ENCODE measurements at places on chromosomes 2 and 18. TPM values are rescaled to one million over a fixed set of nuclear protein-coding genes. Genes with fewer than 3 reads are reported as not detected.

DNA sequence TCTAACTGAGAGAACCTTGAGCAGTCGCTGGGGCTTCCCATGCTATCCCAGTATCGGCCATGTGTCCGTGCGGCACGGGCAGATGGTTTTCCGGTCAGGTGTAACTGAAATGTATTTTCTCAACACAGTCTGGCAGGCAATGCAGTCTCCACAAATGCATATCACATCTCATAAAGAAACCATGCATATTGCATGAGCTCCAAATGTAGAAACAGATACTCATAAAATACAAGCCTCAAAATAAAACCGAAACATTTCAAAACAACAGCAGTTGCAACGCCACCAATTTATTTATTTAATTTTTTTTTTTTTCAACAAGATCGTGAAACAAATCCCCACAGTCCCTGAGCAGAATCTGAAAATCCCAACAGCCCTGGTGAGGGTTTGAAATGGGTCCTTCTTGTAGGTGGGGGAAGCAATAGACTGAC lies 299.4 kb downstream of the LPIN1 start:
- peaks cover 18% of the 10 kb centered on the region for H3K4me1 ChIP-seq
- no peaks in the 10 kb centered on the region for H3K36me3 ChIP-seq
- no peak for DNase-seq
- H3K4me3 ChIP-seq: no peak overlapping the region

GRCh38 chr2:55063226-55063625 lies 13.0 kb upstream of the RTN4 start:
- no peak overlapping the region for H3K4me3 ChIP-seq
- no peaks in the 10 kb centered on the region for H3K36me3 ChIP-seq
- H3K27ac ChIP-seq: no peak overlapping the region
- no peaks in the 10 kb centered on the region for H3K4me1 ChIP-seq
- no peaks in the 10 kb centered on the region for H3K27me3 ChIP-seq

- no peaks in the 10 kb centered on the region for H3K27me3 ChIP-seq
- H3K36me3 ChIP-seq: no peaks in the 10 kb centered on the region
- H3K4me1 ChIP-seq: no peaks in the 10 kb centered on the region
- DNase-seq: no peak
- no peak overlapping the region for H3K4me3 ChIP-seq
- no peak overlapping the region for H3K27ac ChIP-seq
Measured at GRCh38 chr2:8067784-8068336, 614.0 kb upstream of the ID2 start.

GRCh38 chr18:12296457-12296856 lies 11.6 kb upstream of the TUBB6 start:
- no peak overlapping the region for H3K4me3 ChIP-seq
- H3K4me1 ChIP-seq: peaks cover 15% of the 10 kb centered on the region
- no peaks in the 10 kb centered on the region for H3K27me3 ChIP-seq
- peak overlapping the region; percentile 79 for H3K27ac ChIP-seq

GRCh38 chr2:118264232-118264990 lies 176.1 kb downstream of the INSIG2 start:
- H3K27me3 ChIP-seq: no peaks in the 10 kb centered on the region
- H3K4me3 ChIP-seq: no peak overlapping the region
- H3K27ac ChIP-seq: no peak overlapping the region
- DNase-seq: no peak

DNA sequence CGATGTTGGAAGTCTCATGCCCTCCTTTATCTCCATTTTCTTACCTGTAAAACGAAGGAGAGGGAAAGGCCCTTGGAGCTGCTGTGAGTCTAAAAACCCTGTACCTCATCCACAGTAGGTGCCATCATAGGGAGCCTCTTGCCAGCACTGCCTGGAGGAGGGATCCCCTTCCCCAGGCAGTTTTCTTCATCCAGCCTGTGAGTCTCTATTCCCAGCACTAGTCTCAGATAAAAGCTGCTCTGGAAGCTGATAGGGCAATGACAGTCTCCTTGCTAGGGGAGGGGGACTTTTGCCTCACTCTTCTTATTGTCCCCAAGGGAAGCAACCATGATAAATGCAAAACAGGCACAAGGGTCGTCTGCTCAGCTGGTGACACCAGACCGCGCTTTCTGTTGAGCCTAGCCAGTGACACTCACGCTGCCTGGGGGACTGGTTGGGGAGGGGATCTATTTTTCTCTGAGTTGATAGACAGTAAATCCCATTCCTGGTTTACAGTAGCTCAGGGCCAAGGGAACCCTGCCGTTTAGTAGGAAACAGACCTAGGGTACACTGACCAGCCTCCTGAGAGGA lies 139.5 kb upstream of the NABP1 start:
- no peak overlapping the region for H3K4me3 ChIP-seq
- no peaks in the 10 kb centered on the region for H3K27me3 ChIP-seq
- H3K36me3 ChIP-seq: no peaks in the 10 kb centered on the region

DNA sequence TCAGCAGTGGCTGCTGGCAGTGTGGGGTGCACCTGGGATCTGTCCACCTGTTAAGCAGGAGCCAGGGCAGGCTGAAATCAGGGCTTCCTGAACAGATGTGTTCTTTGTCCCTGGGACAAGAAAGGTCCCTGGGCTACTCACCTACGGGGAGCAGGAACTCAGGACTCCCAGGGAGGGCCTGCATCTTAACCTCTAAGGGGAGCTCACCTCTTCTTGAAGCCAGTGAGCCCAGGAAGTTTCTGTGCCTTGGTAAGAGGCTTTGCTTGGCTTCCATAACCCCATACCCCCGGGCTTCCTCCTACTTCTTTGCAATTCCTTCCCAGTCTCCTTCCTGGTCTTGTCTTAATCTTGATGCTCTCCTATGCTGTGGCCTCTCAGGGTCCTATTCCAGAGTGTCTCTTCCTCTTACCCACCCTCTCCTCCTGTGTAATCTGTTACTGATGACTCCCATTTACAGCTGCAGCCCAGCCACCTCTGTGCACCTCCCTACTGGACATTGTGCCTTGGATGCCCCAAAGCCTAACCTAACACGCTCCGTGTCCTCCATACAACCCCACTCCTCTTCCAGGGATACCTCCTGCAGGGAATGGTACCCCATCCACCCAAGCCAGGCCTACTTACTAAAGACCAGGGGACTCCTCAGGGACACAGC lies 55.7 kb upstream of the MAPRE3 start:
- no peaks in the 10 kb centered on the region for H3K4me1 ChIP-seq
- no peak for DNase-seq
- H3K36me3 ChIP-seq: no peaks in the 10 kb centered on the region
- no peak overlapping the region for H3K27ac ChIP-seq
- H3K27me3 ChIP-seq: peaks cover 68% of the 10 kb centered on the region

GRCh38 chr2:36348721-36349120 lies 6.9 kb upstream of the CRIM1 start:
- H3K4me1 ChIP-seq: peaks cover 24% of the 10 kb centered on the region
- no peaks in the 10 kb centered on the region for H3K27me3 ChIP-seq
- DNase-seq: no peak
- no peaks in the 10 kb centered on the region for H3K36me3 ChIP-seq
- no peak overlapping the region for H3K4me3 ChIP-seq

- DNase-seq: peak; percentile 72
- no peaks in the 10 kb centered on the region for H3K36me3 ChIP-seq
- no peak overlapping the region for H3K4me3 ChIP-seq
- H3K27me3 ChIP-seq: no peaks in the 10 kb centered on the region
Measured at GRCh38 chr18:2337552-2338141, 233.7 kb downstream of the METTL4 start.

DNA sequence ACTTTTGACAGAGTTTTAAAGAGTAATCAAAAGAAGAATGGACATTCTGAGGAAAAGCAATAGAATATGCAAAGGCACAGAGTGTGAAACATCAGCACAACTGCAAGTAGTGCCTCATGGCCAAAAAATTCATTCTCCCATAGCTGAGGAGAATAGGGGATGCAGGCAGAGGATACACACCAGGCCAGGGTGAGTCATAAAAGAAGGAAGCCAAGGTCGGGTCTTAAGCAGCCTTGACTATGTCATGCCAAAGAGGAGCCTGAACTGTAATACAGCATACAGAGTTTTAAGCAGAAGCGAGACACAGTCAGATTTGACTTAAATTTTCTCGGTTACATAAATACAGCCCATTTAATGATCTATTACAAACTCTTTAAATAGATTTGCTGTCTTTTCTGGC lies 165.0 kb downstream of the LNPK start:
- H3K27ac ChIP-seq: no peak overlapping the region
- H3K4me3 ChIP-seq: no peak overlapping the region
- no peaks in the 10 kb centered on the region for H3K36me3 ChIP-seq
- DNase-seq: no peak
- no peaks in the 10 kb centered on the region for H3K27me3 ChIP-seq

- H3K27ac ChIP-seq: no peak overlapping the region
- H3K4me1 ChIP-seq: peaks cover 4% of the 10 kb centered on the region
- H3K36me3 ChIP-seq: no peaks in the 10 kb centered on the region
- H3K4me3 ChIP-seq: no peak overlapping the region
Measured at GRCh38 chr2:134074619-134075018, 179.3 kb upstream of the MGAT5 start.

DNA sequence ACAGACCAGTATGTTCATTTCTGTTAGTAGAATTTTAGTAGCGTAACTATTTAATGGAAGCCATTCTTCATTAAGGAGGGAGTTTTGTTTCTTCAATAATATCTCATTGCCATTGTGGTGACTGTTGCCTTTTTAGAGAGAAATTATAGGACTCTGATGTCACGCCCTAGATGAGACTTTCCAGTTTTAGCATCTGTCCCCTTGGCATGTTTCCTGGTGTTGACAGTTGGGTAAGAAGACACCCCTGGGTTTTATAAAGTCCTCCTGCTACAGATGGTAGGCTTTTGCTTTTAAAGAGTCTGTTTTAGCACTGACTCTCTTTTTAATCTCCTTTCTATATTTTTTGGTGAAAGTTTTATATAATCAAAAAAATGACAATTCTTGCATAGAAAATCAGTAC lies 41.9 kb downstream of the KCNJ3 start:
- no peak overlapping the region for H3K4me3 ChIP-seq
- H3K4me1 ChIP-seq: no peaks in the 10 kb centered on the region
- H3K27me3 ChIP-seq: no peaks in the 10 kb centered on the region
- no peaks in the 10 kb centered on the region for H3K36me3 ChIP-seq
- no peak overlapping the region for H3K27ac ChIP-seq
- no peak for DNase-seq

GRCh38 chr2:113180131-113180946 lies 6.6 kb downstream of the PSD4 start:
- H3K4me3 ChIP-seq: no peak overlapping the region
- H3K36me3 ChIP-seq: no peaks in the 10 kb centered on the region
- no peaks in the 10 kb centered on the region for H3K27me3 ChIP-seq
- no peaks in the 10 kb centered on the region for H3K4me1 ChIP-seq
- DNase-seq: no peak
- no peak overlapping the region for H3K27ac ChIP-seq

- DNase-seq: no peak
- H3K4me1 ChIP-seq: peaks cover 18% of the 10 kb centered on the region
- peak overlapping the region; percentile 68 for H3K27ac ChIP-seq
Measured at GRCh38 chr2:158953454-158953853, 15.0 kb upstream of the TANC1 start.

- H3K36me3 ChIP-seq: no peaks in the 10 kb centered on the region
- DNase-seq: no peak
- H3K27me3 ChIP-seq: no peaks in the 10 kb centered on the region
- H3K27ac ChIP-seq: no peak overlapping the region
Measured at GRCh38 chr2:160465002-160465401, 28.6 kb downstream of the RBMS1 start.

- H3K36me3 ChIP-seq: no peaks in the 10 kb centered on the region
- no peak overlapping the region for H3K27ac ChIP-seq
- H3K27me3 ChIP-seq: no peaks in the 10 kb centered on the region
- H3K4me3 ChIP-seq: no peak overlapping the region
- DNase-seq: no peak
Measured at GRCh38 chr2:214550786-214551185, 139.9 kb downstream of the VWC2L start.

GRCh38 chr2:113707106-113707505 lies 49.3 kb downstream of the SLC35F5 start:
- no peak for DNase-seq
- H3K27ac ChIP-seq: no peak overlapping the region
- H3K4me3 ChIP-seq: no peak overlapping the region
- peaks cover 8% of the 10 kb centered on the region for H3K36me3 ChIP-seq
- no peaks in the 10 kb centered on the region for H3K4me1 ChIP-seq

DNA sequence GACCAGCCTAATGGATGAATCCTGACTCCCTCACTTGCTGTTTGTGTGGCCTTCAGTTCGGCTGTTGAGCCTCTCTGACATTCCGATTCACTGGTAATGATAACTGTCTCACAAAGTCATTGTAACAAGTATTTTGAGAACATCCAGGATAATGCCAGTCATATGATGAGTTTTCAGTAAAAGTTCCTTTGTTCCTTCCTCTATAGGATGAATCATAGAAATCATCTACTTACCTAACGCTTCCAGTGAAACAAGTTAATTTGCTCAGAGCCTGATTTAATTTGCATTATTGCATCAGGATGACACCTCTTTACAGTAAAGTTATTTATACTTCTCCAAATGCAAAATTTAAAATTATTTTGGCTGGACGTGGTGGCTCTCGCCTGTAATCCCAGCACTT lies 32.0 kb downstream of the RAB31 start:
- DNase-seq: peak; percentile 66
- H3K4me1 ChIP-seq: peaks cover 47% of the 10 kb centered on the region
- H3K4me3 ChIP-seq: no peak overlapping the region
- H3K27me3 ChIP-seq: no peaks in the 10 kb centered on the region

GRCh38 chr18:35376393-35376741 lies 770 bp downstream of the ZNF396 start:
- no peak overlapping the region for H3K27ac ChIP-seq
- peak overlapping the region; percentile 80 for H3K4me3 ChIP-seq
- H3K4me1 ChIP-seq: peaks cover 22% of the 10 kb centered on the region

- H3K4me1 ChIP-seq: no peaks in the 10 kb centered on the region
- H3K36me3 ChIP-seq: no peaks in the 10 kb centered on the region
- H3K27me3 ChIP-seq: no peaks in the 10 kb centered on the region
- DNase-seq: no peak
- H3K4me3 ChIP-seq: no peak overlapping the region
- no peak overlapping the region for H3K27ac ChIP-seq
Measured at GRCh38 chr2:193303464-193303863, 1108.7 kb upstream of the TMEFF2 start.

DNA sequence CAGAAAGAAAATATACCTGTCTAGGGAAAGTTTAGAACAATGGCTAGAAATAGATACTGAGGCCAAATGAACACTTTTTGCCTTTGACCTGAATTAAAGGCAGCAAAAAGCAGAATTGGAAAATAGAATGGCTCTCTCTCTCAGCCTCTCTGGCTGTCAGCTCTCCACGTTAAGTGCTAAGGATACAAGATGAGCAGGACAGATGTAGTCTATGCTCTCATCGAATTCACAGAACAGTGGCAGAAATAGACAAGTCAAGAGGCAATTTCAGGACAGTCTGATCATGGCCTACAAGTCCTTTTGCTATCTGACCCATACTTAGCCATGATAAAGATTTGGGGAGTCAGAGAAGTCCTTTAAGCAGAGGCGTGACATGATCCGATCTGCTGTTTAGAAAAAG lies 120.2 kb upstream of the CREB1 start:
- no peaks in the 10 kb centered on the region for H3K36me3 ChIP-seq
- H3K27me3 ChIP-seq: no peaks in the 10 kb centered on the region
- DNase-seq: no peak

The HK2 gene
- total RNA-seq: 76.4 TPM

The SCYGR1 gene
- not detected for total RNA-seq

The TRABD2A gene
- total RNA-seq: 3.5 TPM

The RTP5 gene
- total RNA-seq: not detected

The GAREM2 gene
- 2.4 TPM for total RNA-seq

The MAL gene
- not detected for total RNA-seq

The NGEF gene
- total RNA-seq: 4.7 TPM

The ESPNL gene
- 9.8 TPM for total RNA-seq

The VPS4B gene
- total RNA-seq: 47.4 TPM

The KIDINS220 gene
- 134 TPM for total RNA-seq

Data from osteoblast (primary cell).